ENCODE measurements at places on chromosomes 7 and 10.

DNA sequence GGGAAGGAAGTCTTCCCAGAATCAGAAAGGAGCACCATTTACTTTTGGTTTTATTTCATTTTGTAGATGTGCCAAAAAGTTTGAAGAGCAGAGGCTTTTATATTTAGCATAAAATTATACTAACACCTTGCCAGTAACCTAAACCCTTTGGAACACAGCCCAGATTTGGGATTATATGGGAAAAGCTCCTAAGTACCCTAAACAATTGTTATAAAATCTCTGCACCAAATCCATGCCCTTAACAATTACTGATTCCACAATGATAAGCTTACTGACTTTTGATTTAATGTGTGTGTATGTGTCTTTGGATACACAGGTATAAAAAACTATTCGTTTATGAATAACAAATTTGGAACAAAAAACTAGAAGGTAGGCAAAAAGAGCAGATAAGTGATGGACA lies 39.0 kb upstream of the TMEM229A start:
- no peak for DNase-seq

DNA sequence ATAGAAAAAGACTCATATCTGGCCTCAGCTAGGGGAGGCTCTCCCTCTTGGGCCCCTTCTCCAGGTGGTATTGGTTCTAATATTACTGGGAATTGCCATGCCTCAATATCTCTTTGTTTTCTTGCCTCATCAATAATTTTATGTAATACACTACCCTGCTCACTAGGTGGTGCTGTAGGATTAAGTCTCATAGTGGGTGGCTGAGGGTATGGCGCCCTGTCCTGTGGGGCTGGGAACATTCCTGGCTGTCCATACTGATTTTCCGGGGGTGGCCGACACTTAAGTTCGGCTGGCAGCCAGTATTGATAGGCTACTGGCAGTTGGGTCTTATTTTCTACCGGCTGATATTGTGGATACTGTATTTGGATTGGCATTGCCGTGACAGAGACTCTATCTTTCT lies 9.0 kb upstream of the TAS2R3 start:
- DNase-seq = peak; percentile 66

DNA sequence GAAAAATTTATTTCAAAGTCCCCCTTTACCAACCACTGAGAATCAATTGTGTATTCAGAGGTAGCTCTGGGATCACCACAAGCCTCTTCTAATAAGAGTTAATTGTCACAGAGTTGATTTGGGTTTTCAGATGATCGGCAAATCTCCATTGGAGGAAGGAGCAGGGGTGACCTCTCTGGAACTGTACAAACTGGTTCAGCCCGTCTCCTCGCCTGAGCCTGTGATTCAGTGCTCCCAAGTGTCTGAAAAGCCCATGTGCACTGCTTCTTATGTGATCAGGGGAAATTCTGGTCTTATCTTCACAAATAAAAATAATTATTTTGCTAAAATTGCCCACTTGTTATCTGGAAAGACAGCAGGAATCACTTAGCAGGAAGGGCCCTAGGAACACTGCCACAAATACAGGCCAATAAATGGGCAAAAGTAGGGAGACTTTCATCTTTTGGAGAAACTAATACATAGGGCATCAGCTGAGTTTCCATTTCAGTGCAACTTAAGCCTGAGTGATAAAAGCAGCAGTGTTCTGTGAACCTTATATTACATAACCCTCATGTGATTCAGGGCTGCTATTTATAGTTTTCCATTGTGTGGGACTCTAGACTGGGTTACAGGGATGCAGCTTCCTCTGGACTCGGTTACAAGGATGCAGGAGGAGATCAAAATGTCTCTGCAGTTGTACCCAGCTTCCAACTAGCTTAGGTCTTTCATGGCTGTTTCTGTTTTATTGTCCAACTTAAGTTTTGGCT lies 32.3 kb downstream of the CDK1 start:
- peak; percentile 60 for DNase-seq

GRCh38 chr10:107104026-107104652 lies 60.4 kb downstream of the SORCS1 start:
- DNase-seq = no peak

DNA sequence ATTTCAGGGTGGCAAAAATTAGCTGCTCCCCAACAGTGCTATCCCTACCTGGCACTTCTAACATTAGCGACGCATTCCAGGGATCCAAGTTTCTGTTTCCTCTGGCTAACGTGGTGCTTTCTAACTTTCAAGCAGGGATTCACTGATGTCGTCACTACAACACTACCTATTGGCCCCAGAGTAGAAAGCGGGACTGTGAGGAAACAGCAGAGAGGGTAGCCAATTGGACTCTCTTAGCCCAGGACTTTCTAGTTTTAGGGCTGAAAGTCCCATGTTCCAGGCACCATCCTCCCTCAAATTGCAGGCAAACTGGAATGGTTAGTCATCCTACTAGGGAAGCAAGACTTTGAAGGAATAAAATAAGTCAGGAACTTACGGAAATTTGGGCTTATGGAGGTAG lies 89.3 kb upstream of the AGK start:
- DNase-seq = no peak

GRCh38 chr10:33247221-33247922 lies 87.1 kb downstream of the NRP1 start:
- peak; percentile 42 for DNase-seq

DNA sequence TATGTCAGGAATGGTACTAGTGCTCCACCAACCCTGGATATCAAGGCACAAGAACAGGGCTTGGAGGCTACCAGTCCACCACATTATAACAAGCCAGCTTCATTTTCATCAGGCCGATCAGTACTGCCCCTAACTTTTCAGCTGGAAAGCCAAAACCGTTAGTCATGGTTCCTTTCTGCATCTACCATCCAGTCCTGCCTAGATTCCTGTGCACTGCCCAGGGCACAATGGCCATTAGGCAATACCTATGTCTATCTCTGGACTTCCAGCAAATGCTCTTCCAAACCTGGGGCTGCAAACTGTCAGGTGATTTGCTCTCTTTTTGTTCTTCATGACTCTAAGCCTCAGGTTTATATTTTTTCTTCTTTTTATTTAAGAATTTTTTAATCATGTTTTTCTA lies 937.7 kb downstream of the SORCS1 start:
- DNase-seq = no peak

- no peak for DNase-seq
These were observed 471.5 kb upstream of the CNTNAP2 start for GRCh38 chr7:145645135-145645515.

GRCh38 chr10:96596422-96597407 lies 9.9 kb upstream of the TM9SF3 start:
- DNase-seq = no peak

DNA sequence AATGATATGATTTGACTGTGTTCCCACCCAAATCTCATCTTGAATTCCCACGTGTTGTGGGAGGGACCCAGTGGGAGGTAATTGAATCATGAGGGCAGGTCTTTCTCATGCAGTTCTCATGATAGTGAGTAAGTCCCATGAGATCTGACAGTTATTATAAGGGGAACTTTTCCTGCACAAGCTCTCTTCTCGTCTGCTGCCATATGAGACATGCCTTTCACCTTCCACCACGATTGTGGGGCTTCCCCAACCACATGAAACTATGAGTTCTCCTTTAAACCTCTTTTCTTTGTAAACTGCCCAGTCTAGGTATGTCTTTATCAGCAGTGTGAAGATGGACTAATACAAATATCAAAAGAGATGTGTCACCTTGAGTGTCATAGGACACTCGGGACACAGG lies 502.7 kb upstream of the PODXL start:
- DNase-seq = no peak

DNA sequence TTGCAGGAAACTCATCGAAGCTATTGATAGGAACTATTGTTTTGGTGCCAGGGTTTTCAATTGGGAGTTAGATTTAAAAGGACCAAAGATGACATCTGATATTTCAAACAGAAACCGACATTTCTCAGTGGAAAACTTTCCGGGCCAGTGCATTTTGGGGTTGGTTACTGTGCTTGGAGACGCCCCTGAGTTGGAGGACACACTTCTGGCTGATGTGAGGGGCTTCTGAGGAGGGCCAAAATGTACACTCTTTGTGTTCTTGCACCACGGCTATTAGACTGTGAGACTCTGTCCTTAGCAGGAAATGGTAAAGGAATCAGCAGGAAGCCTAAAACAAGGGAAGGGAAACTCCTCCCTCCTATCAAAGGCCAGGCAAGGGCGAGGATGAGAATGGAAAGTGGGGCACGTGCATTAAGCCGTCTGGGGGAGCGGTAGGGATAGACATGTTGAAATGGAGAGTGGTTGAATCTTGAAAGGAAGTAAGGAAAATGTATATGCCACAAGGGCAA lies 1.8 kb upstream of the SRGN start:
- peak; percentile 75 for DNase-seq

GRCh38 chr10:121709675-121710073 lies 111.4 kb upstream of the FGFR2 start:
- DNase-seq = peak; percentile 56

GRCh38 chr7:131335639-131336381 lies 8.1 kb downstream of the MKLN1 start:
- DNase-seq = no peak

DNA sequence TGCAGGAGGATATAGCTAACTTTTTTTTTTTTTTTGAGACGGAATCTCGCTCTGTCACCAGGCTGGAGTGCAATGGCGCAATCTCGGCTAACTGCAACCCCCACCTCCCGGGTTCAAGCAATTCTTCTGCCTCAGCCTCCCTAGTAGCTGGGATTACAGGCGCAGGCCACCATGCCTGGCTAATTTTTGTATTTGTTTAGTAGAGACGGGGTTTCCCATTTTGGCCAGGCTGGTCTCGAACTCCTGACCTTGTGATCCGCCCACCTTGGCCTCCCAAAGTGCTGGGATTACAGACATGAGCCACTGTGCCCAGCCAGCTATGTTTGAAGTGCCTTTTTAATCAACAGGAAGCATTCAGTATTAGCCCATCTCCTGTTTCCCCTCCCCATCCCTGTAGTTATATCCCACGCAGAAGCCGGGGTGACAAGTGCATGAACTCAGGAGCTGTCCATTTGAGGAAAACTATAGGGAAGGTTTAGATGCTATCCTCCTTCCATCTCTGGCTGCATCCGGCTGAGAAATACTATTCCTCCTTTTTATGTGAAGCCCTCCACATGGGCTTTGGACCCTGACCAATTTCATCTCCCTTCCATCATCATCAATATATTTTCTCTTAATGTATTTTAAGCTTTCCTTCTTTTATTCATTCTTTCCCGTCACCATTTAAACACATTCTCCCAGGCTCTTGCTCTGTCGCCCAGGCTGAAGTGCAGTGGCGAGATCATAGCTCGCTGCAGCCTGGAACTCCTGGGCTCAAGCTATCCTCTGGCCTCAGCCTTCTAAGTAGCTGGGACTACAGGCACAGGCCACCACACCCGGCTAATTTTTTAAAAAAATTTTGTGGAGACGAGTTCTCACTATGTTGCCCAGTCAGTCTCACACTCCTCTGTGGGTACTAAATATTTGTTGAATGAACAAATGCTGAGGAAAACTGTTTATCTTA lies 1.3 kb upstream of the POT1 start:
- DNase-seq = no peak

- no peak for DNase-seq
These were observed 54.8 kb upstream of the PLPP4 start for GRCh38 chr10:120402147-120402766.

GRCh38 chr7:75689246-75690099 lies 49.3 kb downstream of the HIP1 start:
- no peak for DNase-seq

GRCh38 chr7:52897713-52898112 lies 137.7 kb upstream of the POM121L12 start:
- DNase-seq = no peak

DNA sequence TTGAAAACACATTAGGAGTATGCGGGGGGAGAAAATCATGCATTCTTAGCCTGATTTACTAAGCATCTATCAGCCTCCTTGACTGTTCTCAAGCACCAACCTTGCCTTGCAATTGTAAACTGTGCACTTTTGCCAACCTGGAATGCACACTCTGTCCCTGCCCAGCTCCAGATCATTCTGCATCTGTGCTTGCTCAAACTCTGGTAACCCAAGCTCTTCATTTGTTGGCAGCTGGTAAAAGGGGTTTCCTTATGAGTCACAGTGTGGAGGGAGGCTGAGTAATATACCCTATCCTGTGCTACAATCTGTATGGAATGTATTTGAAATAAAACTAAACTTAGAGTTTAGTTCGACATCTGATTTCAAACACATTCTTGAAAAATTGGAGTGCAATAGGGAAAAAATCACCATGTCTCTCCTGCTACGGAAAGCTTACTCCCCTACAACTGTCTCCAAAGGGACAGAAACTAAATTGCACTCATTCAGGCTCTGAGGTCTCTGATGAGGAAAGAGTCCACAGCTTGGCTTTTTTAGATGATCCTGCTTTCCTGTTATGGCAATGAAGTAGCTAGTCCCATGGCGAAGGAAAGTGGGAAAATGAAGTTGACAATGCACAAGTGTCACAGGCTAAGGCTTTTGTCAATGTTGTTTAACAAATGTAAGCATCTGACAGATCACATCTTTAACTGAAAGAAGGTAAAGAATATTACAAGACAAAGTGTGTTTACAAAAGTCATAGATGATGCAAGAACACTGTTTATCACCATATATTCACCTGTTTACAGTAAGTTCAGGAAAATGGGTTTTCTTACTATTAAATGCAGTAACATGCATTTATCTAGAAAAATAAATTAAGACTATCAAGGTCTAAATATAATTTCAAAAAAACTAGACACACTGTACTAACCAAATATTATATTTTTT lies 61.9 kb downstream of the TES start:
- DNase-seq = peak; percentile 13

DNA sequence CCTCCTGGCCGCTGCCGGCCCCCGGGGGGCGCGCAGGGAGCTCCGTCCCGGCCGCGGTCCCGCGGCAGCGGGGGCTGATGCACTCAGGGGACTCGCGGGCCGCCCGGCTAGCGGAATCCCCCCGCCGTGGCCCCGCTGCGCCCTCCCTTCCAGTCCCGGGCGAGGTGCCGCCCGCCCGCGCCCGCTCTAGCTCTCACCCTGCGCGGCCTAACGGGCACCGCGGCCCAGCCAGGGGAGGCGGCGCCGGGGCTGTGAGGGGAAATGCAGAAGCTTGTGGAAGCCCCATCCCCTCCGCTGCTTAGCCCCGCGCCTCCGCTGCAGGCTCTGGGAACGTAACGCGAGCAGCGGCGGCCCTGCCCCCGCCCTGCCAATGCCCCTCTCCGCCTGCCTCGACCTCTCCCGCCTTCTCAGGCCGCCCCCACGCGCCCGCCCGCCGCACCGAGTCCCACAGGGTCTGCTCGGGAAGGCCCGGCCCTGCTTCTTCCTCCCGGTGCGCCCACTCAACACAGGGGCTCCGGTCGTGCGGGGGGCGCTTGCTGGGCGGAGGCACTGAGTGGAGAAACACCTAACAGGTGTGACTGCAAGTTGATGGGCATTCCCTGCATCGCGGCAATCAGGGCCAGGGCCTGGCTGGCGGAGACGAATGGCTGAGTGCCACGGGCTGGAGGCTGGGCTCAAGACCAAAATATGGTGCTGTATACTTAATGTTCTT lies 384 bp upstream of the TMEM229A start:
- DNase-seq = no peak

- no peak for DNase-seq
These were observed 206.8 kb upstream of the LYZL1 start for GRCh38 chr10:29081951-29082685.

GRCh38 chr7:64359543-64359942 lies 45.8 kb downstream of the ZNF736 start:
- DNase-seq = no peak

GRCh38 chr10:119283387-119283786 lies 76.0 kb downstream of the GRK5 start:
- DNase-seq = no peak

GRCh38 chr10:92756201-92757065 lies 66.7 kb downstream of the HHEX start:
- DNase-seq = peak; percentile 68
